ENCODE measurements at places on chromosomes 5 and 9.
A peak's percentile ranks its signal among the peaks of the same experiment; 100 is the strongest.

DNA sequence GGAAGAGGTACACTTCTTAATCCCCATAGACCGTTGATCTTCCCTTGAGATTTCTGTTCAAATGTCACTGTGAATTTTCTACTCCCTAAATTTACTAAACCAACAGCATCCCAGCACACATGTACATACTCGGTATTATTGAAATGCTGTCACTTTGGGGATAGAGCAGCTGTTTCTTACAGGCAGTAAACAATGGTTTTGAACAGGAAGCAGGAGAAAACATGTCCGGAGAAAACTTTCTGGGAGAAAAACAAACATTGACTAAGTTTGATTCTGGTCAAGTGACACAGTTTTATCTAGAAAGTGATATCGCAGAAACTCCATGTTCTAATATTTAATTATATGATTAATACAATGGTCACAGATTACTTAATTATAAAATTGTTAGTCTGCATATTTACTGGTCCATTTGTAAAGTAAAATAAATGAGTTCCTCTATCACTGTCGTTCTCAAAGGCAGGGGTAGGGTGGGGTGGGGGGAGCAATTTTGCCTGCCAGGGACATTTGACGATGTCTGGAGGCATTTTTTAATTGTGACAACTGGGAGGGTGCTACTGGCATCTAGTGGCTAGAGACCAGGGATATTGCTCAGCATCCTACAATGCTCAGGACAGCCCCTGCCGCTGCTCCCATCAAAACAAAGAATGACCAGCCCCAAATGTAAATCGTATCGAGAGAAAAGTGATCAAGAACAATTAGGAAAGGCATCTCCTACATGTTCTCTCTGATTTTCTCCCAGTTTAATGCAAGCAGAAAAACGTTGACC, 12.2 kb downstream of the TAS2R1 start:
- DNase-seq, result no peak

- no peak for DNase-seq
Measured at GRCh38 chr9:132894862-132895835, 16.5 kb downstream of the SPACA9 start.

DNA sequence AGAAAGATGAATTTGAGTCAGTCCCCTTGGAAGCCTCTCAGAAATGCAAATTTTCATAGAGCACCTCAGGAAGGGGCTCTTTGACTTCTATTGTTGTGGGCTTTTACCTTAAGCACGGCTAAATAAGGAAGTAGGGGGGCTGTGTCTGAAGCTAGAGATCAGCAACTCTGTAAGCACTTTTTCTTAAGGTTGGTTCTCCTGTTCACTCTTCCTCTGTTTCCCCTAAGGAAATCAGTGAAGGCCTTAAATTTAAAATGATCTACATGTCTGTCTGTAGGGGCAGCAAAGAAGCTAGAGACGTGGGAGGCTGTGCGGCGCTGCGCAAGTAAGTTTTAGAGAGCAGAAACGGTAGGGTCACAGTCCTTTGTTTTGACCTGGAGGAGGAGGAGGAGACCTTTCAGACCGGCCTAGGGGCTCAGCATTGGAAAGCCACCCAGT, 1.2 kb upstream of the CDC14B start:
- no peak for DNase-seq

DNA sequence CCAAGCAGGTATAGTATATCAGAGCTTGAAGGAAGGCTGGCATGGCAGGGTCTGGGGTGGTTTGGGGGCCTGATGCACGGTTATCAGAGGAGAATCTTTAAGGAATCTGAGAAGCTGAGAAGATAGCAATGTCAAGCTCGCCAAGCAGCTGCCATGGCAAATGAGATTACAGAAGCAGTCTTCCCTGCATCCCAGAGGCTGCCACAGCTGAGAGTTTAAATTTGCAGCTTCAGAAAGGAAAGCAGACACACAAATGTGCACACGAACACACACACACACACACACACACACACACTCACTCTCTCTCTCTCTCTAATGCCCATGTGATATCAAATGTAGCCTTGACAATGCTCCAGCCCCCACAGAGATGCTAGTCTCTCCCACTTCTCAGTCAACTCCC, 79.0 kb upstream of the TNC start:
- DNase-seq, result no peak

GRCh38 chr9:70635790-70636189, 221.3 kb upstream of the KLF9 start:
- DNase-seq, result peak; percentile 65

DNA sequence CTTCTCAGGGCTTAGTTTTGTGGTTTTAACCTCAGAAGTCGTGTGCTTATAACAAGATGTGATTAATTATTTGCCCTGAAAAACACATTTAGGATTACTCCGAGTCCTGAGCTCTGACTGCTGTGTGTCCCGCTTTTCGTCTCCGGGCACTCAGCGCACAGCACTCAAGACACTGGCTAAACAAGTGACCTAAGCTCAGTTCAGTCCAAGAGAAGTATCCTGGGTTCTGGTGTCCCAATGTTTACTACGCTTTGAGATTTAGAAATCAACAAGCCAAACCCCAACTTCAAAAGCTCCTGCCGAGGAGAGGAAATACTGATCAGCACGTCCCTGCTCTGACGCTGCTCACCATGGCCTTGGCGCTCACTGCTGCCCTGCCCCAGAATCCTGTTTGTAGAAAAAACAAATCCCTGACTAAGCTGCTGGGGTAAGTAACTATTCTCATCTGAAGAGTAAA, 53.2 kb downstream of the IPPK start:
- peak; percentile 24 for DNase-seq

- DNase-seq, result peak; percentile 92
Measured at GRCh38 chr5:83471405-83472212, at the start of gene VCAN. VCAN (plus strand) TSS chr5:83471744; CDS start chr5:83483519, 11,775 bp downstream.

DNA sequence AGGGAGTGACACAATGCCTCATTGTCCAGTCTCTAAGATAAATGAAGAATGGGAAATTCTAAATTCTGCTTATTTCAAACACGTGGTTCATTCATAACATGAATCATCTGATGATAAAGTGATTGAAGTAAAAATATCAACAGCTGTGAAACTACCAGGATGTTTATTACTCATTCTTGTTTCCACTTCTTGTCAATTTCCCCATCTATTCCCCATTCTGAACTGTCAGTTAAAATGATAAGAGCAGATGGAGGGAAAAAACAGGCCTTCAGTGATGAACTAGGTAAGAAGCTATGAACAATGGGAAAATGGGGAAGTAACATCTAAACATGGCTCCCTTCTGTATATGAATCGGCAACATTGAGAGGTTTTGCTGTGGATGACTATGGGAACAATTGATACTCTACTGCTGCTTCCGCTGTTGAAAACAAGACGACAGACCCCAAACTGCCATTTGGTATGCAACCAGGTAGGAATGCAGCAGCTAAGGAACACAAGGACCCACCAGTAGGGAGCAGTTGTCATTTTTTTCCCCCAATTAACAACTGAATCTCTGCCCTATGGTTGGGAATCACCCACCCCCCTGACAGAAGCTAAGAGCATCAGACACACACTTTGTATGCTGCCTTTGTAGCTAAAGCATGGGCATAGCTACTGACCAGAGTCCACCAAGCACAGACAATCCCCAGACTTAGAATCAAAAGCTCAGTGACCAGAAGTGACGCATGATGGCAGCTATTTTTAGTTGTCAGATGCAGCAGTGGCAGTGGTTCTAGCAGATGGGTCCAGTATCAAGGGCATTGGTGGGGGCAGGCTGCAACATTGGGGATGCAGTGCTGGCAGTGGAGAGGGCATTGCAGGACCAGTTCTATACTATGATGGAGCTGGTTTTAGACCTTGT, 52.9 kb upstream of the ZNF366 start:
- no peak for DNase-seq

DNA sequence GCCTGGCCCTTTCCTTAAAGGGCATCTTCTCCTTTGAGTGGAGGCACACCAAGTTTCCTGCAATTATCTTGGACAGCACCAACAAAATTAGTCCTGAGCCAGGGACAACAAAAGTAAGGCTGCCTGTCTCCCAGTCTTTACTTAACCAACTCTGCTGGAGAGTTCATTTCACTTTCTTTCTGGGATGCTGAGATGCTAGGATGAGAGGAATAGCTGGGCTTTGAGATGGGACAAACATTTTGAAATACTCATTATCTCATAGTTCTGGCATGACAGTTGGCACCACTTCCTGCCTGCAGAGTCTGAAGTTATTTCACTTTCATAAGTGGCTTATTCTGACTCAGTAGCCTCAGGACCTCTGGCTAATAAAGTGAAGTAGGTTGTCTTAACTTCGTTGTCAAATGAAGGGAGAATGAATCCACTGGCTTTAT, 157.0 kb downstream of the C9orf152 start:
- DNase-seq, result peak; percentile 45

DNA sequence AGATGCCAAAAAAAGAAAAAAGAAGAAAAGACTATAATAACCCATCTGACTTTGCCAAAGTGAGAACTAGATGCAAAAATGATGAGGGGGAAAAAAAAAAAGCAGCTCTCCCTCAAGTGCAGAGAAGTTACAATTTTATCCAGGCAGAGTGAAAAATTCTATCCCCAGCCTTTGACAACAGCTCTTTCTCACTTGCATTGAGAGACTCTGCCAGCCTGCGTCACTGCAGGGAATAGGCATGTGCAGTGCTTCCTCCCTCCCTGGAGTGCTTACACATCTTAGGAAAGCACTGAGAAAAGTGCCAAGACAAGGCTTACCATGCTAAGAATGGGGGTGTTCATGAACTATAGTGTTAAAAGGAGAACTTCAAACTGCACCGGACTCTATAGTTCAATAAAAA, 418.6 kb upstream of the TYRP1 start:
- DNase-seq, result peak; percentile 39

- DNase-seq, result no peak
Measured at GRCh38 chr5:129096382-129096991, 1.9 kb downstream of the ISOC1 start.

GRCh38 chr5:96529559-96529958, 96.5 kb upstream of the PCSK1 start:
- DNase-seq, result no peak

DNA sequence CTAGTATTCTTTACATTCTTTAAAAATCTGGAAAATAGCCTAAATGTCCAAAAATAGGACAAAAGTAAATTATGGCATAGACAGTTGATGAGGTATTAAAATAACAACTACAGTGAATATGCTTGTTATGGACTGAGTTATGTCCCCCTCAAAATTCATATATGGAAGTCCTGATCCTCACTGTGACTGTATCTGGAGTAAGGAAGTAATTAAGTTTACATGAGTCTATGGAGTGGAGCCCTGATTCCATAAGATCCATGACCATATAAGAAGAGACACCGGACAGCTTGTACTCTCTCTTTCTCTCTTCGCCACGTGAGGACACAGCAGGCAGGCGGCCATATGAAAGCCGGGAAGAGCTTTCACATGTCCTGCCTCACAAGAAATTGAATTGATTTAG, 28.6 kb upstream of the C5orf58 start:
- DNase-seq, result no peak

DNA sequence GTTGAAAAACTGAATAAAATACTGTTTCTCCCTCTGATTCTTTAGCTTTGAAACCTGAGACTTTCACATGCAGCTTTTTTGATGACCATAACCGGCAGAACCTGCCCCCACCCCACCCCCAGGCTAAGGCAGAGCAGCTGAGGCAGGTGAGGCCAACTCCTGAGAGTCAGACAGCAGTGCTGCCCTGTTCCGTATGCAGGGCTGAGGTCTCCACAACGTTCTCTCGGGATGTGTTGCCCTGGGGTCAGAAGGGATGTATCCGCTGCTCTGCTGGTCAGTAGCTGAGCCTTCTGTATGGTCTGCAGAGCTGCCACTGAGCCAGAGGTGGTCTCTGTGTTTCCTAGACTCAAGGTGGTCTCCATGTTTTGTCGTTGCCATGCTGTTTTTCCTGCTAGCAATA, 190.5 kb downstream of the AOPEP start:
- DNase-seq, result no peak

GRCh38 chr5:140322751-140323731, 20.1 kb upstream of the PFDN1 start:
- peak; percentile 72 for DNase-seq

DNA sequence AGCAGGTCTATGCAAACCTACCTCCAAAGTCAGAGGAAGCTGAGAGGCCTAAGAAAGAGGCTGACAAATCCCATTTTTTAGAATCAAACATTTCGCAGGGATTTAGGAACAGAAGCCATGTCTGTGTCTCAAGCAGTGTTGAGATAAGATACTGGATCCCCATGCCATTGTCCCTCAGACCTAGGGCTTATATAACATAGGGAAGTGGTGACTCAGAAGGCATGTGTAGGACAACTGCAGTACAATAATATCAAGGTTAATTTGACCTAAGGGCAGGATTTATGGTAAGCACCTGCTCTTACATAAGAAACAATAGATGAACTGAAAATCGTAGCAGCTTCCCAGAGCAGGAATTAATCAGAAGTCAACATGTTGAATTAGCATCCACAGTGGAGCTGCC, 459.4 kb downstream of the ANXA1 start:
- DNase-seq, result no peak

GRCh38 chr9:5767968-5768932, 64.7 kb downstream of the ERMP1 start:
- DNase-seq, result no peak

DNA sequence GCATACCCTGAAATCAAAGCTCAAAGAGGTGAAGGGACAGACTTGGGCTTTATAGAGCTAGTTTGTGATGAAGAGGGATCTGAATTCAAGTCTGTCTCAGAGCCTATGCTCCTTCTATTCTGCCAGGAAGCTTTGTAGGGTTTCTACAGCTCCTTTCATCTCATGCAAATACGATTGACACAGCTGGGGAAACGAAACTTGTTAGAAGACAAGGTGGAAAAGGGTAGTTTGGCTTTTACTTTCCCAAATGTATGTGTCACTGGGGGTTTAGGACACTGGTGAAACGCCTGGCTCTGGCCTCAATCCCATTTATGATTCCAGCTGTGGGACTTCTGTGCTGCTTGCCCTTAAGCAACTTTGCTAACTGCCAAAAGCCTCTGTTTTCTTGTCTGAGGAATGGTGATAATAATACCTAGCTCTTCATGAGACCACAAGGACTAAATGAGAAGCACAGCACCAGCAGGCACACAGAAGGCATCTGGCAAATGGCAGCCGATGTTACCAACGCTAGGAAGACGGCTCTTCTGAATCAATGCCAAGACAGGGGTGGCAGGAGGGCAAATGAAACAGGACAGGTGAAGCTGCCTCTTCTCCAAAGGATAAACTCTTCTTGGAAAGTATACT, 70.3 kb upstream of the EQTN start:
- DNase-seq, result no peak

- DNase-seq, result no peak
Measured at GRCh38 chr9:6512085-6512657, 99.2 kb downstream of the UHRF2 start.

GRCh38 chr9:132348676-132349075, 6.1 kb downstream of the SETX start:
- DNase-seq, result no peak

GRCh38 chr5:155699385-155699784, 627.6 kb upstream of the SGCD start:
- DNase-seq, result no peak
